HFFc6 (cell line): ENCODE measurements at places on chromosomes 3 and 15.

DNA sequence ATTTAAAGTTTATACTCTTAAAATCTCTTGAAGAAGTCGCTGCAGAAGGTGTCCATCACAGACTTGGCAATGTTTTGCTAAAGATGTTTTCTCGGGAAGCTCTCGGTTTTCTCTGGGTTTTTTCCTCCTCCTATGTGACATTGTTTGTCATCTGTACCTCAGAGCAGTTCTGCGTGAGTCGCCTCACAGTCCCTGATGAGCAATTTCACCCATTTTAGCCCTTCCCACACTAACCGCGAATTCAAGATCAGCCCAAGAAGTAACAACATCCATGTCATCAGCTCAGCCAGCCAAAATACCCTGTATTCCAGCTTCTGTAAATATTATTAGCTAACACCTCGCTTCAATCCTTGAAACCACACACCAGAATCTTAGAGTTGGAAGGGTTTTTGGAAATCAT lies 224.3 kb upstream of the SETMAR start:
- DNase-seq: no peak

DNA sequence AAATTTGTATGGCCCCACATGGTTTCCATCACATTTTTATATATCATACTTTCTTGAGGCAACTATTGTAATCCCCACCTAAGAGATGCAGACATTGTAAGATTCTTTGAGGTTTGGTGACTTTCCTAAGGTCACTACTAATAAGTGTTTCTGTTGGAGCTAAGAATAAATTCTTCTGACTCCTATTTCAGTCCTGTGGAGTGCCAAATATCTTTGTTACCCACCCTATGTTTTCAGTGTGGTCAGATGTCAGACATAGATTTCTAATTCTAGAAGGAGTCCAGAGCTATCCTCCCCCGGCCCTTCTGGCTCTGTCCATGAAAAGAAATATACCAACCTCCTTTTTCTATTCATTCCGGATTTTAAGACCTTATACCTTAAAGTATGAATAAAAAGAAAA lies 46.2 kb upstream of the FILIP1L start:
- no peak for DNase-seq

- no peak for DNase-seq
Observed at GRCh38 chr3:11554236-11554610, 89.5 kb downstream of the VGLL4 start.

- DNase-seq: no peak
Observed at GRCh38 chr3:86989611-86990010, 1.3 kb downstream of the VGLL3 start.

DNA sequence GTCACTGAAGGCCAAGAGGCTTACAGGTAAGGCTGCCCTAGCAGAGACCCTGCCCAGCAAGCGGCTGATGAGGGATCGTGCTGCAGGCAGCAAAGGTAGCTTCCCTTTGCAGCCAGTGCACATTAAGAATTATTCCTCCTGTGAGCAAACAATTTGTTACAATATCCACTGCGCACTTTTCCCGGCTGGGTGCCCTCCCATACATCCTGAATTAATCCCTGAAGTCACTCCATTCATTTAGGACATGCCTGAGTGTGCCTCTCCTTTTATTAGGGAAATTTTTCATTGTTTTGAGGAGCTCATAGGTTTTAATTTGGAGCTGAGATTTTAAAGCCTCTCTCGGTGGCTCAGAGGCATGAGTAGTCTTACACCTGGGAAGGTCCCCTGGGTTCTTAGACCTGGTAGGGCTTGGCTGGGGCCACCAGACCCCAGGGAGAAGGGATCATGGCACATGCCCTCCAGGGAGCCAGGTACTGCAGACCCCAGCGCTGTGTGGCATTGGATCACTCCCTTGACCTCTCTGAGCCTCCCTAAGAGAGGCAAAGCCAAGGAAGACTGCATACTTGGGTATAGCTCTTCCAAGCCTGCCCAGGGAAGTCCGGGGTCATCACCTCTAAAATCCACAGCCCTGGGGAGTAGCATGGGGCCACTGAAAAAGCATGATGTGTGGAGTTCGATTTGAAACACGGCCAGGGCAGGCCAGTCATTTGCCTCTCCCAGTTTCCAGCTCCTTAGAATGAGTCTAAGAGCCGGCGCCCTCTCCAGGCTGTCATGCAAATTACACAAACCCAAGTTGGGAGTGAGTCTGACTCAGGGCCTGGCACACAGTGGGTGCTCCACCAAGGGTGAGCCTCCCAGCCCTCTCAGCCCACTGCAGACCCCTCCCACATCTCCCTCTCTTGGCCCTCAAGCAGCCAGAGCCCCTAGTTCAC lies 151.9 kb upstream of the LINGO1 start:
- DNase-seq: peak; percentile 2

GRCh38 chr15:92466834-92467233 lies 73.2 kb downstream of the ST8SIA2 start:
- DNase-seq: no peak

- no peak for DNase-seq
Observed at GRCh38 chr3:52311576-52312119, 4.5 kb upstream of the DNAH1 start.

DNA sequence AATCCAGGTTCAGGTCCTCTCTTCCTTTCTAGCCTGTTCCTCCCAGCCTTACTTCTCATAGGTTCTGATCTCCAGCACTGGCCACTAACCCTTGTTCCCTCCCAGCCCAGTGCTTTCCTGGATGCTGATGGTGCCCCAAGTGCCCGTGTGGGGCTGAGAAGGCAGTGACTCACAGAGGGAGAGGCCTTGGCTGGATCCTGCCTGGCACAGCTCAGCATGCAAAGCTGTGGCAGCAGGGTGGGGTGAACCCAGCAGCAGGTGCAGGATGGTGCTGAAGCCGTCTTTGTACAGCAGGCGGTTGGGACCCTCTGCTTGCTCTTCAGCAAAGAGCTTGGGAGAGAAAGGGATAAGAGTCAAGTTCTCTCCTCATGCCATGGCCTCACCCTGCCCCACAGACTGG lies 7.6 kb downstream of the LPCAT4 start:
- DNase-seq: no peak

GRCh38 chr3:56704706-56705105 lies 21.6 kb upstream of the TASOR start:
- no peak for DNase-seq

DNA sequence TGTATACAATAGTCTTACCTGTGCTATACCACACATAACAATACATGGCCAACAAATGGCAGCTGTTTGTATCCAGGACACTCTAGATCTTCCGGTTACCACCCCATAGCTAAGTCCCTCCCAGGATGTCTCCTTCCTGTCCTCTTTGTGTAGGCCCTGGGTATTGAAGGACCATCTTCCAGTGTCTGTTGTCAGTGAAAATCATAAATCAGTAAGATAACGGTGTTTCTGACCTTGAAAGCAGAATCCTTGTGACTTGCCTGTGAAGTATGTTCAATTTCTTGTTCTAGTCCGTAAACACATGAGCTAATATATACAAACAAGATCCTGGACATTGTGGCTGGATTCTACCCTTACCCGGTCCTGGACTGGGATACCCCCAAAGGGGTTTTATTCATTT lies 462.8 kb downstream of the NTRK3 start:
- DNase-seq: no peak

DNA sequence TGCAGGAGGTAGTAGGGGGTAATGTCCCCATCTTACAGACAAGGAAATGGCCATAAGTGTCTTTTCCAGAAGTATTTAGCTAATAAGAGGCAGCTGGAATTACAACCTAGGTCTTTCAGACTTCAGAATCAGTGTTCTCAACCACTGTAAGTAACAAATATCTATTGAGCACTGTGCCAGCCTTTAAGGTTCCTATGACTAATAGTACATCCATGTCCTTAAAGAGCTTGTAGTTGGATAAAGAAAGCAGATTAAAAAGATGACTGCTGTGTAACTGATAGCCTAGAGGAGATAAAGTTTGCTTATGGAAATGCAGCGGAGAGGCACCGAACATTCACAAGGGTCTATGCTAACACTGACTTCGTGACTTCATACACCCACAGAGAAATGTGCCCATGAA lies 136.0 kb downstream of the KCNMB2 start:
- DNase-seq: no peak

GRCh38 chr3:111303760-111304159 lies 232.1 kb downstream of the NECTIN3 start:
- peak; percentile 68 for DNase-seq

DNA sequence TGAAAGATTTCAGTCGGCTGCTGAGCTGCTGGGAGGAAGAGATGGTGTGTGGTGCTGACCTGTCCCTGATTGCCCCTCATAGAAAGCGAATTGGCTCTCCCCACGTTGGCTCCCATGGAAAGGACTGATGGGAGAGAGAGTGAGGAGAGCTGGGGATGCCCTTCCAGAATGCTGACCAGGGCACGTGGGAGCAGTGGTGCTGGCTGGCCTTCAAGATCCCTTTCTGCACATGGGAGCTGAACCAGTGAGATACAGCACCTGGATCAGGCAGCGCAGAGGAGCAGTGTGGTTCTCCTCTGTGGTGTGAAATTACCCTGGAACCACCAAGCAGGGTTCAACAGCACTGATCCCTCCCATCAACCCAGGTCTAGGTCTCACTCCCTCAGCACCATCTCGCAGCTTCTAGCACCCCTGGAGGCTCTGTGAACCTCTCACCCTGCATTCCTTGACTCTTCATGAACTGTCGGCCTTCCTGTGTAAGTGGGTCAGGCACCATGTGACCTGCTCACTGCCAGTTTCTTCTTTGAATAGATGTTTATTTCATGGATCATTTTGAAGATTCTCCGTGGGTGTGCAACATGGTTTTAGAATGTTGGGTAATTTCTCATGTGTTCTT lies 55.7 kb downstream of the CACNA1D start:
- DNase-seq: no peak

DNA sequence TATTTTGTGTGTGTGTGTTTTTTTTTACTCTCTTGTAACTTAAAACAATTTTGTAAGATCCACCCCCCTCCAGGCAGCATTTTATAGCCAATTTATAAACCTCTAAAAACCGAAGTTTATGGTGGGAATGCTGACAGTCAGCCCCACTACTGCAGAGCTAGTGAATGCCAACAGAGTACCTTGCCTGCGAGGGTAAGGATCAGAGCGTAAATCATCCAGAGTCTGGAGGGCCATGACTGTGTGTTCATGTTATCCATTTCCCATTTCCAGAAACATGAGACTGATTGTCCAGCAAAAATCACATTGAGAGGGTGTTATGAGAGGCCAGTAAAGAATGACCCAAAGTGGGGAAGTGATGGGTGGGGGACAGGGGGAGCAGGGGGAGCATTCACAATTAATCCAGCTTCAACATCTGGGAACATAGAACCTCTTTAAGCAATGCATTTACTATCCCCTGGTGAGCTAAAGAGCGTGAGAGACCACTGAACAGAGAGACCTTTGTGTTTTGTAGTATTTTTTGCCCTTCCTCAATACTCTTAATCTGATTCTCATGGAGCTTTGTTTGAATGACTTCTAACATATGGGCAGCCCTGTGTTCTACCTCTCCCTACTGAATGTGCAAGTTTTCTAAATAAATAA lies 464.5 kb downstream of the RBMS3 start:
- DNase-seq: no peak
